Lower lobe of right lung (tissue), 2 donors: ENCODE measurements at places on chromosomes 12 and 14.

- peak; percentile 91 for DNase-seq
Measured at GRCh38 chr14:81219210-81219758, 1.5 kb downstream of the GTF2A1 start.

- peak; percentile 95 for DNase-seq
Measured at GRCh38 chr12:98418357-98419075, 96.9 kb upstream of the TMPO start.

DNA sequence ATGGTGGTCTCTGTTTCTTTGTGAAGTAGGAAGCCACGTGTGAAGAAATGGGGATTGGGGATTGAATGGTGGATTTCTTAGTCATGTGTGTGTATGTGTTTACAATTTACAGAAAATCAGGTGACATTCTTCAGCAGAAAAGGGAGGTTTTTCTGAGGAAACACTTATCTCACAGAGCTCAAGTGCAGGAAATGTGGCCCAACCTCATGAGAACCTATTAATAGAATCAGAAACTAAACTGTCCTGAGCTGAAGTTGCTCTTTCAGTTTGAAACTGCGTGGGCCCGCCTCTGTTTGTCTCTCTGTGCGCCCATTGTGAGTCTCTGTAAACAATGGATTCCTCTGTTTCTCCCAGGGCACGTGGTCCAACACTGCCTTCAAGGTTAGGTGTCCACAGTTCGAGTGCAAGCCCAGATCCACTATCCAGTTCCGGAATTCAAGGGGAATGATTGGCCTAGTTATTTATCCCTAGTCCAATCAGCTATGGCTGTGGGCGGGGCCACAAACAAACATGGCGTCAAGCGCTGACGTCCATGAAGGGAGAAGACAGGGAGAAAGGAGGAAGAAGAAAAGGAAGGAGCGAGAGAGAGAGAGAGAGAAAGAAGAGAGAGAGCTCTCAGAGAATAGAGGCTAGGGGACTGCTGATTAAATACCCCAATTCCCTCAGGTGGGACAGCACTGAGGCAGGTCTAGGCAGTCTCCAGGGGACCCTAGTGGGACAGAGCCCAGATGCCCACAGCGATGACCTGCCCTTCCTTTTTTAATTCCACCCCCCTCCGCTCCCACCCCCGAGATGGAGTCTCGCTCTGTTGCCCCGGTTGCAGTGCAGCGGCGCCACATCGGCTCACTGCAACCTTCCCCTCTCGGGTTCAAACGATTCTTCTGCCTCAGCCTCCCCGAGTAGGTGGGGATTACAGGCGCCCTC is 31.4 kb upstream of the C12orf76 start:
- peak; percentile 80 for DNase-seq

- peak; percentile 67 for DNase-seq
Measured at GRCh38 chr14:49861699-49862088, 9.1 kb upstream of the NEMF start.

- no peak for DNase-seq
Measured at GRCh38 chr14:42792166-42792565, 1185.5 kb downstream of the LRFN5 start.

GRCh38 chr12:131176266-131176665 is 222.6 kb downstream of the ADGRD1 start:
- DNase-seq = no peak

- no peak for DNase-seq
Measured at GRCh38 chr14:99287269-99287942, 15.4 kb upstream of the BCL11B start.

GRCh38 chr14:104087981-104088850 is 2.7 kb downstream of the ASPG start:
- DNase-seq = no peak

GRCh38 chr12:95624589-95624988 is 73.3 kb upstream of the USP44 start:
- DNase-seq = no peak

DNA sequence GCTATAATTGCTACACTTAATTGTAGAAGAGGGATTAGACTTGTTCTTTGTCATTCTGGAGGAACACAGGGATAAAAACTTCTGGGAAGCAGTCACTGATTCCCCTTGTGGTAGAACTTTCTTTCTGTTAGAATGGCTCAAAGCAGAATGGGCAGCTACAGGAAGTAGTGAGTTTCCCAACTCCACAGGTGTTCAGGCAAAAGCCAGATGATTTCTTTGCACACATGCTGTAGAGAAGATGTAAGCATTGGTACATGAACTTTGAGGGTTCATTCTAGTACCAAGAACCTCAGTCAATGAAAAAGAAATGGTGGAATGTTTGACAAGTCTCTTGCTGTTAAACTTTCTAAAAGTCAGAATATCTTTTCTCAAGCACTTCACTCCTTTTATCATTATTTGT is 4.3 kb downstream of the NDUFA9 start:
- DNase-seq = no peak

- no peak for DNase-seq
Measured at GRCh38 chr12:27996761-27997160, 24.2 kb upstream of the PTHLH start.

DNA sequence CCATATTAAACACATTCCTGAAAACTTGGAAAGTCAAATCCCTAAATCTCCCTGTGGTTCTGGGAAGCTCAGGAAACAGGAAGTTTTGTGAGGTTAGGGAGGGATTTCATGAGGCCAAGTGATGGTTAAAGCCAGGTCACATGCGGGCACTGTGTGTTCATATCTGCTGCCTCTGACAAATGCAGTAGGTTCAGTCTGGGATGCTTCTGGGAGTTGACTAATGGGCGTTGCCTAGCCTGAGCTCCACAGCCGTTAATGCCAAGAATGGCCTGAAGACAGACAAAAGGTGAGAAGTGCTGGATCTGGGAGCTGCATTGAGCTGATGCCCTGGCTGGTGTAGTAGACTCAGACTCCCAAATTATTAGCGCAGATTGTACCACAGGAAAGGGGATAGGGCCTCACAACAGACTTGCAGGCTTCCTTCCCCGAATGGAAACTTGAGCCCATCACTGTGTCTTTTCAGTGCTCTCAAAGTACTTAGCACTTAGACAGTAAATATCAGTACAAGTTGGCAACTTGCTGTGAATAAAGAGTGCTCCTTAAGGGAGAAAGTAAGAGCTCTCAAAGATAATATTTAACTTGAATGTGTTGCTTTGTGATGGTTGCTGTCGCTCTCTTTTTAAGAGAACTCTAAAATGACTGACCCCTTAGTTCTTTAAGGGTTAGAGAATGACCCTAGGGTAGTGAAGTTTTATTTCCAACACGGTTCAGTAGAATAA is 17.3 kb downstream of the GSG1 start:
- DNase-seq = no peak

DNA sequence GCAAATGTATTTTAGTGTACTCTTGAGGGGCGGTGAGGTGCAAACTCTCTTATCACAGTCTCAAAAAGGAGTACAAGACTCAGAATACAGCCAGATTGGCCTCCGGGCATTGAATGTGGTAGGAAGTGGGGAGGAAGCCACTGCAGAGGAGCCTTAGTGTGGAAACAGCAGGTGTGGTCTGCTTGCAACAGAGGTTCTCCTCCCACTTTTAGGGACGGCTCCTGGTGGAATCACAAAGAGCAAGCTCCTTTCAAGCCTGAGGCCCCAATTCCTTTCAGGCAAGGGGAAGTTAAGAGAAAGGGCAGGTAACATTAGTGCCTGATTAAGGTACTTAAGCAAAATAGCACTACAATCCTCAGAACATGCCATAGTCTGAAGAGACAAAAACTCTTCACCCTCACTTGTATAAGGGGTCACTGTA is 23.7 kb upstream of the SLC2A3 start:
- DNase-seq = no peak

DNA sequence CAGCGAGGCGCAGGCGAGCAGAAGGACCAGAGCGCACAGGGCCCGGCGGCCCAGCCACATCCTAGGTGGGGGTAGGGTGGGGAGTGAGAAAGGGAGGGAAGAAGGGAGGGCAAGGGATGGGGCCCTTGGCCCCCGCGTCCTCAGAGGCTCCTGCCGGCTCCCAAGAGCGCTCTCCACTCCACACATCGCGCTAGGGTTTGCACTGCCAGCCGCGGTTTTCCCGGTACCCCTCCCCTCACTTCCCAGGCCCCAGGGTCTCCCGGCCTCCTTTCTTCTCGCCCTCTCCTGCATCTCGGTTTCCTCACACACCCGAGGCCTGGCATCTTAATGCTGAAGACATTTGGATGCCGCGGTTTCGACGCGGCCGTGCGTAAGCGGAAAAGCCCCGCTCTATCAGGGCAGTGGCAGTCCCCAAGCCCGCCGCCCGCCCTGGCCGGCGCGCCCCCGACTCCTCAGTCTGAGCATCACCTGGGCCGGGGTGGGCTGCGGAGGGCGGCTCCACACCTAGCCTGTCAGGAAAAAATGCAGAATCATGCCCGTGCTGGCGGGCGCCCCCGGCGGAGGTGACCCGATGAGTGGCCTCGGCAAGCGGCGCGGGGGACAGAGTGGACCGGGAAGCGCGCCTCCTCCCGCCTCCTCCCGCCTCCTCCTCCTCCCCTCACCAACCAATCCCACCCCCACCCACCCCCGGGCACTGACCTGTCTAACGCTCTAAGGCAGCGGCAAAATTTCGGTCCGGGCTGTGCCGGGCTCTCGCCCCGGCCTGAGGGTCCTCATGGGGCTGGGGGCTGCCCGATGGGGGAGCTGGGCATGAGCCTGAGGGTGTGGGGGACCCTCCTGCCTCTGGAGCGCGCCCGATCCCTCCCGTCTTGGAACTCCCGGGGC is 686 bp downstream of the B4GALNT1 start:
- DNase-seq = no peak

DNA sequence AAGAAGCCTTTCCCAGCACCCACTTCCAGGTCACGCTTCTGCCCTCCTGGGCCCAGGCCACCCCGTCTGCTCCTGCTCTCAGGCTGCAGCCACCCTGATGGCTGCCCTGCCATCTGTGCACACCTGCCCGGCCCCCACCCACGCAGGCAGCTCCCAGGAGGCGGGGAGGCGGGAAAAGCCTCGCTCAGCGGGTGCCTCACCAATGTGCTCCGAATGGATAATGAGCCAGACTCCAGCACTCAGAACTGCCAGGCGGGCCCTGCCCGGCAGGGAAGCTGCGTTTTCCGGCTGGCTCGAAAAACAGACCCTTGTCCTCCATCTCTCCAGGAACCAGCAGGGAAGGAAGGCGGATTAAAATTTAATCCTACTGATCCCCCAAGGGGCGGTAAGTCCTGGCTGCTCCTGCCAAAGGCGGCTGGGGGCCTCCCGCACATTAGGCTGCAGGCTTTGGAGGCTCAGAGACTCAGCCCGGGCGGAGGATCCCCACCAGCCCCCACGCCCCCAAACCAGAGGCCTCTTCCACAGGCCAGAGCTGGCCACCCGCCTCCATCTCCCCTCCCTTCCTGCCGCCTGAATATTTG is 104.0 kb downstream of the NCOR2 start:
- peak; percentile 30 for DNase-seq

GRCh38 chr14:68636597-68636996 is 156.3 kb downstream of the ZFP36L1 start:
- no peak for DNase-seq

DNA sequence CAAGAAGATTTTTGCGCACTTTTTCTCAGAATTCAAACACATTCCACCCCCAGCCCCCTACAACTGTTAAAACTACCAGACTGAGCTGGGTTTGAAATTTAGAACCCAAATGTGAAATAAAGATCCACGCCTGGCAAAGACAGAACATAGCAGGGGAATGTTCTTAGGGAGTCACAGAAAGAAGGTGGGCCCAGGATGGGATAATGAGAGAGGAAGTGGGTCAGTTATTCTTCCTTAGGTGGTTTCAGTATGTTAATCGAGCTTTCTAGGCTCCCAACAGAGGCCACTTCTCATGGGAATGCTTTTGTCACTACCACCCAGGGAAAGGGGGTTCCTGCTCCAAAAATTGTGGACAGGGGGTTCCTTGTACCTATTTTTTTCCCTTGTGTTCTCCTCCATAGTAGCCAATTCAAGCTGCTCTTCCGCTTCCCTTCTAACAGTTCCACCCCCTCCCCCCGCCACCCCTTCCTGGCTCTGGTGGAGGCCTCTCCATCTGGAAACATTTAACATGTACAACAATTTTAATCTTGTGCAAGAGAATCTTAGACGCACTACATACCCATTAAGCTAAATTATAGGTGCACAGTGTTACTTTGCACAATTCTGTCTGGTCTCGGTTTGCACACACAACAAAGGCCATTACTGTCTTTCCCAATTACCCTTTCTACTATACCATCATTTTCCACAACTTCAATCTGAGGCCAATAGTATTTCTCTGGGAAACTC is 218.1 kb downstream of the MON2 start:
- no peak for DNase-seq
